ENCODE measurements at places on chromosomes 1 and 21.

GRCh38 chr1:27301582-27302199, 20.3 kb upstream of the TMEM222 start:
- DNase-seq = no peak

DNA sequence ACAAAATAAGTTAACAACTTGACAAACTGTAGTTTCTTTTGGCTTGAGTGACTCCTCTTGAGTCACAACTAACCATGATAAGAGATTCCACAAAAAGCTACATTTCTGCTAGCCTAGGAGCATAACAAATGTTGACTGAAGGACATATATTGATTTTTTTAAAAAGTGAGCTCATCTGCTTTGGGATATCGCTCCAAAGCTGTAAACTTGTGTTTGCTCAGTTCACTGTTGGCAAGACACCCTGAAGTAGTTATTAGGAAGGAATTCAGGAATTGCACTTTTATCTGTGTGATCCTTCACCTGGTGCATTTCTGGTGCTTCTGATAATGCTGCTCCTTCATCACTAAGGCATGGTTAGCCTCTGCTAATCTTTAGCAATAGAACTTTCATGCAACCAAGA, 23.7 kb downstream of the RWDD3 start:
- no peak for DNase-seq

GRCh38 chr1:172940174-172940855, 110.4 kb downstream of the TNFSF18 start:
- no peak for DNase-seq

- DNase-seq = no peak
These were observed 9.9 kb upstream of the TSNAX start for GRCh38 chr1:231518485-231519034.

DNA sequence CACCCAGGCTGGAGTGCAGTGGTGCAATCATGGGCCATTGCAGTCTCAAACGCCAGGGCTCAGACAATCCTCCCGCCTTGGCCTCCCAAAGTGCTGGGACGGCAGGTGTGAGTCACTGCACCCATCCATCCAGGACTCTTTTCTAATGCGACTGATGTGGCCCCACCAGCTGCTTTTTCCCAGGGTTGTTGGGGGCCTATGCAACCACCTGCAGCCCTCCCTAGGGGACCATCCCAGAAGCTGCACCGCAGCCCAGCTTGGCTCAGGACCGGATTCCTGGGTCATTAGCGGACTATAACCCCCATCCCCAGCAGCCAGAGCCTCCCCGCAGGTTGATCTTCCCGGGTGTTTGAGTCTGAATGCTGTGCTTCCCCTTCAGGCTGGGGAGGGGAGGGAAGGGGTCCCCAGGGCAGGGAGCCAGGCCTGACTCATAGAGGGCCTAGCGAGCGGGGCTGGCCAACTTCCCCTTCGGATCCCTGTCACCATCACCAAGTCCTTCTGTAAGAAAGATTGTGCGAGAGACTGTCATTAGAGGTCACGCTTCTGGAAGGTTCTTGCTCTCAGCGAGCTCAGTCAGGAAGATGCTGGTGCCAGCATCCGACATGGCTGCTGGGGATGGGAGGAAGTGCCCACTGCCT, 108.7 kb upstream of the ACTRT2 start:
- DNase-seq = no peak

GRCh38 chr1:244955661-244956060, 91.3 kb upstream of the HNRNPU start:
- DNase-seq = no peak

GRCh38 chr1:6554907-6555778, at the start of gene TAS1R1:
TSS of gene TAS1R1 (plus strand) at chr1:6555307. CDS start at chr1:6555374, 67 bp downstream.
- no peak for DNase-seq

DNA sequence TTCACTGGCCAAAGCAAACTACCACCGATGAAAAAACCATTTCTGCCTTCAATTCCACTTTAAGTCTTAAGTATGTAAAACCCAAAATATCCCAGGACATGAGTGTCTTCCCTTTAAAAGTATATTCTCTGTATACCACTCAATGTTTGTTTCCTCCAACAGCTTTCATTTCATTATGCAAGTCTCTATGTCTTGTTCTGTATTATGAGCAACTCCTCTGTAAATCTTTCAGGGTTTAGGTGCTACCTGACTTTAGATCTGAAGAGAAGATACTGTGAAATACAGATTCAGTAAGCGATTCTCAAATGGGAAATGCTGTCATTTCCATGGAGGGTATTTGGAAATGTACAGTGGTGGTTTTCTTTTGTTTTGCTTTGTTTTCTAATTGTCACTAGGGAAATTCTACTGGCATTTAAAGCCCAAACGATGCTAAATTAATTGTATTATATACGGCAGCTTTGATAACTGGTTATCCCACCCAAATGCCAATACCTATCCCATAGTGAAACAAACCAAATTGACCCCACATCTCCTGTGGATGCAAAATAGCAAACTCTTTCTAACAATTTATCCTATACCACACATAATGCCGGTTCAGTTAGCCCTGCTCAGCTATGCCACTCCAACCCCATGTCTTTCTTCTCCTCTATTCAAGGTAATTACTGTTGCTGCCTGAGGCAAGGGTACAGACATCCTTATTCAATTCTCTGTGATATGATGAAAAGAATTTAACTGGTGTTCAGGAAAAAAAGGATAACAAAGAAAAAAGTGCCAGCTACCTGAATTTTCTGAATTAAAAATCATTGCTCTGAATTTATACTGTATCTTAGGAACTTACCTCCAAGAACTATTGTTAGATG, 182.8 kb downstream of the EIF4G3 start:
- DNase-seq = peak; percentile 17

- no peak for DNase-seq
These were observed 19.6 kb upstream of the C1orf159 start for GRCh38 chr1:1135339-1136136.

- peak; percentile 46 for DNase-seq
These were observed 246.2 kb downstream of the NPHP4 start for GRCh38 chr1:5745800-5746610.

DNA sequence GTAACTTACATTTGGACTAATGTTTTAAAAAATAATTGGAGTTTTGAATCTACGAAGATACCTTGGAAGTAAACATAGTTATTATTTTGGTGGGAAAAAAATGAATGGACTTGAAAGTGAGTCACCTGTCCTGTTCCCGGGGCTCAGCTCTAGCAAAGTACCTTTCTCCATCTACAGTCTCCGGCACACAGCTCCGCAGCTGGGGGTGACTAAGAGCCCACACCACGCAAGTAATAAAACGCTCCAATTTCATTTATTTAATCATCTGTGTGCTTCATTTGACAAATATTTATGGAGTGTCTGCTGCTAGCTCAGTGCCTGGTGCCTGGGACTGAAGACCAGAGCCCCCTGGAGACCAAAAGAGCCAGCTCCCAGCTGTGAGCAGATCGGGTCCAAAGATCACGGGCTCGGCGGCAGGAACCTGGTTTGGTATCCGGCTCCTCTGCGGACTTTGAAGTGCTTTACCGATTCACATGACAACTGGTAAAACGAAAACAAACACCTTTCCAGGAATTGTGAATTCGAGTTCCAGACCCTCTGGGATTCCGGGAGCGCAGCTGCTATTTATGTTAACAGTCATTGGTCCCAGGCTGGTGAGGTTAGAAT, 1.7 kb upstream of the RIPK4 start:
- DNase-seq = peak; percentile 22

- no peak for DNase-seq
These were observed 987.7 kb downstream of the TTLL7 start for GRCh38 chr1:83011265-83011664.

GRCh38 chr21:40215941-40216340, 348.7 kb downstream of the PCP4 start:
- no peak for DNase-seq

- DNase-seq = no peak
These were observed 923.1 kb upstream of the NEGR1 start for GRCh38 chr1:73205294-73205973.

DNA sequence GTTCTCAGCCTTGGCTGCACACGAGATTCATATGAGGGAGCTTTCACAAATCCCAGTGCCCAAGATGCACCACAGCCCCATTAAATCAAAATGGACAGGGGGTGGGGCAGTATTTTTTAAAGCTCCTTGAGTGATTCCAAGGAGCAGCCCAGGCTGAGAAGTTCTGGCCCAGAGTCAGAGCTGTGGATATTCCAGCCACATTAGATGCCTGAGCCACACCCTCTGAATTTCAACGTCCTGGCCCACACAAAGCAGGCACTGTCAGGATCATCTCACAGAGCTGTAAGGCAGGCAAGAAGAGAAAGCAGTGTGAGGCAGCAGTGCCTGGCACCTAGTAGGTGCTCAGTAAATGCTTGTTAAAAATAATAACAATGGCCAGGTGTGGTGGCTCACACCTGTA, 37.4 kb downstream of the PAX7 start:
- DNase-seq = no peak

DNA sequence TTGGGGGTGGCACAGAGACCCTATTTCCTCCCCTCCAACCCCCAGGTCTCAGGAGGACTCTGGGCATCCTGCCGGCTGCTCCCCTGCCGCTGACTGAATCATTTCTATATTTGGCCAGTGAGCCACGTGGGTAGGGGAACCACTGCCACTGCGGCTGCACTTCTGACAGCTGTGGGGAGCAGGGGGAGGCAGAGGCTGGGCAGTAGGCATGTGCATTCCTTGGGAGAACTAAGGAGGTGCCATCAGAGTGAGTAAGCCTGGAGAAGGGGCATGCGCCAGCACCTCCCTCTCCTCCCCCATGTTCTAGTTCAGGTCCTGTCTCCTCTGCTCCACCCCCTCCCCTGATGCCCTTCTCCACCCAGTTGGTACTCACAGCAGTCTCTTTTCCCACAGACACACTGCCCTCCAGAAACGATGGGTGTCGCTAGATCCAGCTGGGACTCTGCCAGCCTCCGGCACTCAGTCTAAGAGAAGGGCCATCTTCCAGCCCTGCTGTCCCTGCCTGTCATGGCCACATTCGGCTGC, 12.0 kb downstream of the PPFIA4 start:
- DNase-seq = peak; percentile 61

GRCh38 chr1:39411526-39412478, 79.6 kb upstream of the BMP8A start:
- DNase-seq = no peak

GRCh38 chr1:171754971-171755370, 13.1 kb upstream of the VAMP4 start:
- no peak for DNase-seq

DNA sequence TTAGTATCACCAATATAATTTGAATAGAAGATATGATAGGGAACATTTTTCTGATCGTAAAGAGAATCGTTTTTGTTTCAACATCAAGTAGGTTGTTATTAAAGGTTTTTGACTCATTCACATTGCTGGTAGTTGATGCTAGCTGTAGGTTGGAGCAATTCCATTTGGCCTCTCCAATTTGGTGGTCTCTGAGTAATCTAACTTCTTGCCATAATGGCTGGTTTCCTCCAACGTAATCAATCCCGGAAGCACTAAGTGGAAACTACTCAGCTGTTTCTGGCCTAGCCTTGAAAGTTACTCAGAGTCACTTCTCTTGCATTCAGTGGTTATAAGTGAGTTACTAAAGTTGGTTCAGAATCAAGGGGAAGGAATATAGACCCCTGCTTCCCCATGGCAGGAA, 26.0 kb downstream of the RCOR3 start:
- no peak for DNase-seq

DNA sequence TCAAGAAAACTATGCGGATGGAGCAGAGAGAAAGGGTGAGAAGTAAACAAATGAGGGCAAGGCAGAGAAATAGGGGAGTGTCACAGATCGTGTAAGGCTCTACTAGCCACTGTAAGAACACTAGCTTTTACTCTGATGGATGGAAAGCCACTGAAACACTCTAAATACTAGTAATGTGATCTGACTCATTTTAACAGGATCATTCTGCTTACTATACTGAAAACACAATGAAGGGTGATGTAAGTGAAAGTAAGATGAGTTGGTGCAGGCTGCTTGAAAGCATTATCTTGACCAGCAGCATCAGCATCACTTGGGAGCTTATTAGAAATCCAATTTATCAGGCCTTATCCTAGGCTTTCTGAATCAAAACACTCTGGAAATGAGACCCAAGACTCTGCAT, 32.7 kb downstream of the TUT4 start:
- DNase-seq = no peak

- DNase-seq = no peak
These were observed 51.2 kb downstream of the CCDC185 start for GRCh38 chr1:223444411-223444810.

DNA sequence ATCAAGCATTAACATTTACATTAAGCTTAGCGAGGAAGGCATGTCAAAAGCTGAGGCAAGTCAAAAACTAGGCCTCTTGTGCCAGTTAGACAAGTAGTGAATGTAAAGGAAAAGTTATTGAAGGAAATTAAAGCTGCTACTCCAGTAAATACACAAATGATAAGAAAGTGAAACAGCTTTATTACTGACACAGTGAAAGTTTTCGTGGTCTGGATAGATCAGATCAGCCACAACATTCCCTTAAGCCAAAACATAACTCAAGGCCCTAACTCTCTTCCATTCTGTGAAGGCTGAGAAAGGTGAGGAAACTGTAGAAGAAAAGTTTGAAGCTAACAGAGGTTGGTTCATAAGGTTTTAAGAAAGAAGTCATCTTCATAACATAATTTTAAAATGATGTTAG, 131.9 kb downstream of the VAV3 start:
- no peak for DNase-seq

All from inflammatory macrophage treated with lipopolysaccharide for 4 hours (primary cell).